Psoas muscle (tissue), 8 donors: ENCODE measurements at places on chromosomes 7 and 10. TPM values are rescaled to one million over a fixed set of nuclear protein-coding genes. Genes with fewer than 3 reads are reported as not detected.

GRCh38 chr7:129949292-129950133 lies 3.2 kb downstream of the UBE2H start:
- DNase-seq = no peak

DNA sequence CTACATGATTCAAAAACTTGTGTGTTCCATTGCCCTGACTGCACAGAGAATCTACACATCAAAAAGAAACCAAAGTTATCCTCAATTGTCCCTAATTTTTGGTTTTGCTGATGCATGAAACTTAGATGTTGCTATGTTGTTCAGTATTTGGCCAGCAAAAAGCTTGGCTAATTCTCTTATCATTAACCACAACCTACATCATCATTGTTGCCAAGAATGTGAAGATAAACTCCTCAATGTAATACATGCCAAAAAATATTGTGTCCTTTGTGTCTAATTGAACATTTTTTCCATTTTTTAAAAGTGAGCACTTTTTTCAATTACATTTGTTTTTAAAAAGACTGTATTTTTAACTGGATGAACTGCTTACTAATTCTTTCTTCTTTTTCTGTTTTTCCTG lies 268.0 kb upstream of the SEMA3D start:
- DNase-seq = no peak

DNA sequence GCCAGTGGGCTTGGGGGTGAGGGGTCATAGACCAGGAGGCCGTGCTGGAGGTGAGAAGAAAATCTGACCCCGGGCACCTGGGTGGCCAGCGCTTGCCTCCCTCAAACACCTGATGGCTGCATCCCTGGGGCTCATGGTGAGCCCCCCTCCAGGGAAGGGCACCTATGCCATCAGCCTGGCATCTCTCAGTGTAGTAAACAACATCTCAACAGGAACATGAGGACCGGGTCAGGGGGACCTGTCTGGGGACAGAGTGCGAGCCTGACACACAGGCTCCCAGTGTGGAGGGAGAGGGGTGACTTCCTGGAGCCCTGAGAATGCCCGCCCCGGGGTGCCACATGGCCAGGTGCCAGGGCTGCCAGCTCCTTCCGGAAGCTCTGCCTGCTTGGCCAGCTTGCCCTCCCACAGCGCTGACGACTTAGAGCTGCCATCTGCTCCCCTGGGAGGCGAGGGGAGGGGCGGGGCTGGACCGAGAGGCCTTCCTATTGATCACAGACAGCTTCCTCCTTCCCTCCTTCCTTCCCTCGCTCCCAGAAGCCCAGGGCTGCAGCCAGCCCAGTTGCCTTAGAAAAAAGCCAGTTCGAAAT lies 12.3 kb downstream of the STX1A start:
- DNase-seq = peak; percentile 53

DNA sequence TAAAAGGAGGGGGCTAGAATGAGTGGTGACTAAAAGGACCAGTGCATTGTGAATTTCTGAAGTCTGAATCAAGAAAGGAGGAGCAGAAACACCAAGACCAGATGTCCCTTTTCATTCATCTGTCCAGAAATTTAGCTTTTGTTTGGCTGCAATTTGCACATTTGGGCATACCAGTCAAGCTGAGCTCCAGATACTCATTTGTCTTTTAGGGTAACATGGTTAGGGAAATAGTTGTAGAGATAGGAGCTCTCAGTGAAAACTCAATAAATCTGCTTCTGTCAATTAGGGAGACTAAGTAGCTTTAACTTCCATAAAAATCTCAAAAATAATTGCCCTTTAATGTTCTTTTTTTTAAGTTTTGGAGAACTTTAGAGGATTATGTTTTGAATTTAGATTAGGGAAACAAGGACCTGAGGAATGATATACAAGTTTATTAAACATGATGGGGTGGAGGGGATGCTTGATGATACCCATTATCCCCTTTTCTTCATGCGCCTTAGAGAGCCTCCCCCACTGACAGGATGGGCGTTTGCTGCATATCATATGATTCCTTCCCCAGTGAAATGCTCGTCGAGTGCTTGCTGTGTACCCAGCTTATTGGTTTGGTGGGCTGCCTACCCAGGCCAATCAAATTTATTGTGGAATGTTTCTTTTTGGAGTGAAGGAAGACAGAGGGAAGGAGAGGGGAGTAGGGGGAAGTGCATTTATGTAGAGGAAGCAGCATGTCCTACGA lies 50.7 kb upstream of the RPA3 start:
- DNase-seq = no peak

- DNase-seq = no peak
These were observed 47.2 kb downstream of the NEURL1 start for GRCh38 chr10:103540722-103541121.

GRCh38 chr10:17643339-17643754 lies 604 bp upstream of the STAM start:
- DNase-seq = peak; percentile 85

GRCh38 chr10:95290461-95291364 lies at the start of gene PDLIM1:
Gene PDLIM1, minus strand, starts transcription at chr10:95291003. Its CDS starts 88 bp downstream, at chr10:95290915.
- peak; percentile 85 for DNase-seq

The PRXL2A gene
- total RNA-seq = 51.8 TPM

- no peak for DNase-seq
These were observed 49.5 kb upstream of the PHYHIPL start for GRCh38 chr10:59126991-59127390.

The PVRIG gene
- total RNA-seq = 0.61 TPM

The METTL2B gene
- total RNA-seq = 29.2 TPM

GRCh38 chr7:154364170-154364569 lies 312.0 kb downstream of the DPP6 start:
- DNase-seq = no peak
